ENCODE measurements at places on chromosomes 2 and 18.

GRCh38 chr2:121667618-121668017 lies 18.4 kb upstream of the CLASP1 start:
- DNase-seq, result no peak

DNA sequence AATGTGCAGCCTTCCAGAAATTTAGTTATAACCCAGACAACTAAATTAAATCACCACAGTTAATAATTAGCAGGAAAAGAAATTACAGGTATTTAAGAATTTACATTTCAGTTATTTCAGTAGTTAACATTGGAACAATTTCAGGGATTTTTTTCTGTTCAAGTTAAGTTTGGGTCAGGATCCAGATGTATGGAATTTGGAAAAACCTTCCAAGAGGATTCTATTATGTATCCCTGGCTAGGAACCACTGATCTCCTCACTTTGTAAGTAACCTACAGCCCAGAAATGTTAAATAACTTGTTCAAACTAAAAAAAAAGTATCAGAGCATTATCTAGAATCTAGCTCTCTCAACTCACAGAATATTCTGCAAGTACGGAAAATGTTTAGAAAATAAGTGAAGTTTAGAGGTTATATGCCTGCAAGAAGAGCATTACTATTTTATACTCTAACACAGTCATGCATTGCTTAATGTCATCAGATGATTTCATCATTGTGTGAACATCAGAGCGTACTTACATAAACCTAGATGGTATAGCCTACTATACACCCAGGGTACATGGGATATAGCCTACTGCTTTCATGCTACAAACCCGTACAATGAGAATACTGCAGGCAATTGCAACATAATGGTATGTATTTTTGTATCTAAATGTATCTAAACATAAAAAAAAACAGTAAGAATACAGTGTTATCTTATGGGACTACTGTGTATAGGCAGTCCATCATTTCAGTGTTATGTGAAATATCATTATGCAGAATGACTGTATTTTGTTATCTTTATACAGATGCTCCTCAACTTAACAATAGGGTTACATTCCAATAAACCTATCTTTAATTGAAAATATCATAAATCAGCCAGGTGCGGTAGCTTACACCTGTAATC lies 6.1 kb downstream of the NCKAP1 start:
- no peak for DNase-seq

GRCh38 chr2:137769406-137769805 lies 194.9 kb upstream of the HNMT start:
- DNase-seq, result no peak

DNA sequence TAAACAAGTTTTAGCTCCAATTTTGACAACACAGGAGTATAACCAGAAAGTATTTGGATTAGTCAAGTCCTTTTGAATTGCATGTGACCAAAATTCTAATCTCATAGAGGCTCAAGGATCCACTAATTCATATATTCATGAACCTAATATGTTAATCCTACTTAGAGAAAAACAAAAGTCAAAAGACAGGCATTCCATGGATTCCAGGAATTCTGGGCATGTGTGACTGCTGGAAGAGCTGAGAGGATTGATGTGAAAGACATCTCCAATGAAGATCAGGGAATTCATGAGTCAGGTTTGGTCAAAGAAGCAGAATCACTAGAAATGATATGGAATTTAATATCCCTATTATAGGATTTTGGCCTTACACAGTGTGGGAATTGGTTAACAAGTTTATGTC lies 1494.6 kb upstream of the DDX18 start:
- DNase-seq, result no peak

DNA sequence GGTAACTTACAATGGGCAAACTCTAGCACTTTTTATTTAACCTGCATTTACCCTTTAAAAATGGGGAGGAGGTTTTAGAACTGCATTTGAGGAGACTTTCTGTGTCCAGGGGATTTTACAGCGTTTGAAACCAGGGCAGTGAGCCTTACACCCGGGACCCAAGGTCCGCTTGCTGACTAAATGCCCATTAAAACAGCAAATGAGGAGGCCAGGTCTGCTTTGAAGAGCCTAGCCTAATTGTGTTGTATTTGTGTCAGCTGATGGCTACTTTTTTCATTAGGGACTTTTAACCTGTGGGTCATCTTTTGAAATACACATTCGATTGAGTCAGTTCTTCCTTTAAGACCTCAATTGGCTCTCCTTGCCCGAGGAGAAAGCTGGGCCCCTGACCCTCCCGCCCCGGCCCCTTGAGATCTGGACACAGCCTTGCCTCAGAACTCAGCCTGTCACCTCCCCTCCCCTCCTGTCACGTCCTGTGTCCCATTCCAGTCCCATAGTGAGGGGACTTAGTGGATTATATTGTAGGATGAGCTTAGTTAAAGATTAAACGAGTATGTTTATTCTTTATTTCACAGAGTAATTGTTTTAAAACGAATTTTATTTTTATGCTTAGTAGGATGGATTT lies 69.0 kb downstream of the KLHL29 start:
- DNase-seq, result no peak

Measured in NCI-H2227 treated with DMSO at 0.1 percent for 48 hours (cell line).